ENCODE measurements at places on chromosomes 11 and 22. TPM values are rescaled to one million over a fixed set of nuclear protein-coding genes. Genes with fewer than 3 reads are reported as not detected.

Gene WT1
- polyA plus RNA-seq, result 1.6 TPM

Gene OR2D2
- polyA plus RNA-seq, result not detected

Gene NXPE4
- polyA plus RNA-seq, result not detected

Gene SLC25A45
- polyA plus RNA-seq, result 14.1 TPM

Gene GGTLC3
- not detected for polyA plus RNA-seq

Gene SLC22A25
- 0.06 TPM for polyA plus RNA-seq

Gene C1QTNF5
- 20.2 TPM for polyA plus RNA-seq

DNA sequence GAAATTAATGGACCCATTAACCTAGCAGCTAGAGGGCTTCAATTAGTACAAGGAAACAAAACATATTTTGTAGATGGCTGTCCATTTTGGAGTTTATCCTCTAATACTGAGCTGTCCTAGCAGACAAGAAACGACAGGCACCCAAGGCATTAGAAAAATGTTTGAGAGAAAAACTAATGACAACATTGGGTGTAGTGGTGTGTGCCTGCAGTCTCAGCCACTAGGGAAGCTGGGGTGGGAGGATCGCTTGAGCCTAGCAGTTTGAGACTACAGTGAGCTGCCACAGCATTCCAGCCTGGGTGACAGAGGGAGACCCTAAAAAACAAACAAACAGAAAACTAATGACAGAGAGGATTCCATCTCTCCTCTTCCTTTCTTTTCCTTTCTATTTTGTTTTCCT lies 1.5 kb downstream of the A4GALT start:
- peak overlapping the region; percentile 78 for H3K4me3 ChIP-seq
- peaks cover 53% of the 10 kb centered on the region for H3K27me3 ChIP-seq
- DNase-seq, result no peak
- no peaks in the 10 kb centered on the region for H3K36me3 ChIP-seq

DNA sequence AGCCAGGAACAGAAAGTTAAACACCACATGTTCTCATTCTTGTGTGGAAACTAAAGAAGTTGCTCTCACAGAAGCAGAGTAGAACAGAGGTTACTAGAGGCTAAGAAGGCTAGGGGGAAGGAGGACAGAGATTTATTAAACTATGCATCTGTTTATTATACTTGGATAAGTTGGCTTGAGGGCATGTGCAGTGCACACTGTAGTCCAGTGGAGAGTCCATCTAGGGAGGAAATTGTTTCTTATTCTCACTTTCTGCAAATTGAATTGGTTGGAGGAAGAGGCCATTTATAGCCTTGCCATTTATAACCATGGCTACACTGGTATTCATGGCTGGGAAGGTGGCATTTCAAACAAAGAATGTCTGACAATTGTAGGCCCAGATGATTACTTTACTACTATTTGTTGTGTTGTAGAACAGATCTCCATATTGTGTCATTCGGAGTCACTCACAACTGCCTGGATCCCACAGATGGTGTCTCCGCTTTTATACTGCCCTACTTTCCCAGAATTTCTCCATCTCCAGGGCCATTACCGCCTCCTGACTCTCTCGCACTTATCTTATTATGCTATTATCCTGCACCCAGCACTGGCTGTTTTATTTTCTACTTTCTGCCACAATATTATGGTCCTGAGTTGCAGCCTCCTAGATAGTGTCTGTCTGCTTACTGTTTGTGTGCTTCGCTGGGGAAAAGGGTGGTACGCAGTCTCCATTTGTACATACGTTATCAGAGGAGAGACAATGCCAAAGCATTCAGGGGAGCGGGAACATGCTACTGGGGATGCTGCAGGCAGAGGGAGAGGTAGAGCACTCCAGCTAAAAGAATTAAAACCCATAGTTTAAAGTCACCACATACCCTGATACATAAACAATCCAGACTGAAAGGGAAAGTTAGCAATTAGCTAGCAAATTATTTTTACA lies 169.3 kb upstream of the BLID start:
- no peak overlapping the region for H3K4me3 ChIP-seq
- peaks cover 11% of the 10 kb centered on the region for H3K27me3 ChIP-seq
- no peaks in the 10 kb centered on the region for H3K36me3 ChIP-seq
- H3K27ac ChIP-seq, result no peak overlapping the region
- no peaks in the 10 kb centered on the region for H3K4me1 ChIP-seq

GRCh38 chr22:26658161-26658560 lies 773 bp downstream of the MIAT start:
- H3K4me3 ChIP-seq, result peak overlapping the region; percentile 43
- H3K4me1 ChIP-seq, result peaks cover 41% of the 10 kb centered on the region
- H3K27me3 ChIP-seq, result peaks cover 10% of the 10 kb centered on the region

DNA sequence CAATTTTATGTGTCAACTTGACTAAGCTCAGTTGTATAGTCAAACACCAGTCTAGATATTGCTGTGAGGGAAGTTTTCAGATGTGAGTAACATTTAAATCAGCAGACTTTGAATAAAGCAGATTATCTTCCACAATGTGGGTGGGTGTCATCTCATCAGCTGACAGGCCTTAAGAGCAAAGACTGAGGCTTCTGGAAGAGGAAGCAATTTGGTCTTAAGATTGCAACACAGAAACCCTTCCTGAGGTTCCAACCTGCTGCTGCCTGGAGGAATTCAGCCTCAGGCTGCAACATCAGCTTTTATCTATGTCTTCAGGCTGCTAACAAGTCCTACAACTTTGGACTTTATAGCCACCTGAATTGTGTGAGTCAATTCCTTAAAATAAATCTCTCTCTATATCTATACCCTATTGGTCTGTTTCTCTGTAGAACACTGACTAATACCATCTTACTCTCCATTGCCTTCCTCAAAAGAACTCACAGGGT lies 277.2 kb upstream of the PLET1 start:
- H3K4me3 ChIP-seq, result no peak overlapping the region
- H3K27me3 ChIP-seq, result no peaks in the 10 kb centered on the region
- DNase-seq, result no peak
- H3K4me1 ChIP-seq, result no peaks in the 10 kb centered on the region

DNA sequence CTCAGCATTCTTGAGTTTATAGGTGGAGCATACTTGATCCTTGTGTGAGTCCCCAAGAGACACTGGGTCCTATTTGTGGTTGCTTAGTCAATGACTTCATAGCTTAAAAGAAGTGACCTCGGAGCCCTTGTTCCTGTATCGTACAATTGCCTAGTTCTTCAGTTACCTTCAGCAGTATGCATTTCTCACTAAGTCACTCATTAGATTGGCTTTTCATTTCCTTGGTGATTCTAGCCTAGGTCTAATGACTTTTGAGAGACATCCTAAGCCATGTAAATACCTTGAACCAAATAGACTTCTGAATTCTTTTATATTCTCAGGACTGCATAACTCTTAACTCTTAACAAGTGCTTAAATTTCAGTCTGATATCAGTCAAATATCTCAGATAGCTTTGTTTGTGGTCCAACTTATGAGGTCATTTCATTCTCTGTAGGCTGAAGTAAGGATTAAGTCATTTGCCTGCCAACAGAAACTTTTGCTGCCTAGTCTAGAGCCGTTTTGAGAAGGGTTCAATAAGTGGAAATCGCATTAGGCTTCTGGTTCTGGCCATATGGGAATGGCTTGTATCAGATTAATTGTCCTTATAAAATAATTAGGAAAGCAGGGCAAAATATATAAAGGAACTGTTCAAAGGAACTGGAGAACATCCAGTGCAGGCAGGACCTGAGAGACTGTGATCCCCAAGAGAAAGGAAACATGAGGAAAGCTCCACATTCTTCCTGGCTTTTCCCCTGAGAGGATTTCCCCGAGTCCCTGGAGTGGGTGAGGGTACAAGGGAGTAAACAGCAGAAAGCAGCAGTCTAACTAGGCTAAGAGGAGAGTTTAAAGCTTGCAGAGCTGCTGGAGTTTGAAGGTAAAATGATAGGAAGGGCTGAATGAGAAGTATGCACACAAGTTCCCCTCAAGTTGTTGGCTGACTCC lies 39.9 kb downstream of the TRAF6 start:
- H3K36me3 ChIP-seq, result peaks cover 22% of the 10 kb centered on the region
- no peak overlapping the region for H3K4me3 ChIP-seq
- no peaks in the 10 kb centered on the region for H3K4me1 ChIP-seq
- H3K27ac ChIP-seq, result no peak overlapping the region

GRCh38 chr11:68303083-68303482 lies 9.3 kb upstream of the LRP5 start:
- H3K4me3 ChIP-seq, result no peak overlapping the region
- H3K27ac ChIP-seq, result no peak overlapping the region
- H3K4me1 ChIP-seq, result peaks cover 6% of the 10 kb centered on the region
- no peaks in the 10 kb centered on the region for H3K27me3 ChIP-seq
- no peaks in the 10 kb centered on the region for H3K36me3 ChIP-seq

DNA sequence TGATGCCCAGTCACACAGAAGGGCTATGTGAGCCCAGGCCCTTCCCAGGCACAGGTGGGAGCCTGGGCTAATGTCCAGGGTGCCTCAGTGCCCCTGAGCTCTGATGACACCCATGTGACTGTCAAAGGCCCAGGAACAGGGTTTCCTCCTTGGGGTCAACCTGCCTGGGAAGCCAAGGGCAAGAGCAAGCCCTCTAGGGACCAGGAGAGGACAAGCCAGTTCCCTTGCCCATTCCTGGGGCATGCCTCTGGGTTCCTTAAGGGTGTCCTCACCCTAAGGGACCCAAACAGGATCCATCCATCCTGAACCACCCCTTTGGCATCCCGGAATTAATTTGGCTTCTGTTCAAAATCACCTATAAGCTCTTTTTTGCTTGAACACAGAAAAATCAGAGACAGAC lies 39.0 kb downstream of the PISD start:
- H3K27ac ChIP-seq, result no peak overlapping the region
- H3K36me3 ChIP-seq, result peaks cover 82% of the 10 kb centered on the region
- H3K4me3 ChIP-seq, result no peak overlapping the region
- DNase-seq, result no peak

DNA sequence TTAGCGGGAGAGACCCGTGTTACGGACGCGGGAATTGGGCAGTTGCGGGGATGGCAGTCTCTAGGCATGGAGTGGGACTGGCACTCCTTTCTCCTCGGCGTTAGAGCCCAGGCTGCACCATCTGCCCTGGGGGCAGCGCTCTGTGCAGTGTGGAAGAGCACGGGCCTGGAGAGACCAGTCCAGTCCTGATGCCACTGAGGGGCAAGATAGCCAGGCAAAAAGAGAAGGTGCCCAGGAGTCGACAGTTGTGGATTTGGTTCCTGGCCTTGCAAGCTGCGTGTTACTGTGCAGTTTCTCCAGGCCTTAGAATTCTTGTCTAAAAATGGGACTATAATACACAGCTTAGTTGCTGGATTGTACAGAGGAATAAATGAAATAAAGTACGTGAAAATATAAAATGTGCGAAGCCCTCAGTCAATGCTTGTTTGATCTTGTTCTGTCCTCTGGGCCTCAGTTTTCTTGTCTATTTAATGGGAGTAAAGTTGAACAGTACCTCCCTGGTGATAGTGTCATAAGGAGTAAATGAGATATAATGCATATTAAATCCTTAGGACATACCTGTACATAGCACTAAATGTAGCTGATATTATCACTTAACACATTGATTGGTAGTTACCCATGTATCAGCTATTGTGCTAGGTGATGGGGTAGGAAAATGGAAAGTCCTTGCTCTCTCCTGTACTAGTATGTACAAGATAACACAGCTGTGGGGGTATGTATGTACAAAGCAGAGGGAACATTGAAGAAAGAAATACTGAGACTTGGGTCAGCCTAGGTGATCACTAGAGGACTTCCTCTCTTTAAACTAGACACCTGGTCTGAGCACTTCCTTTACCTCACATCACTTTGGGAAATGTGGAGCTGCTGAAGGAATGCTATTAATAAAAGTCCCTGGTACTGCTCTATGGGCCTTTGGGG lies 1.2 kb downstream of the ATXN10 start:
- peaks cover 51% of the 10 kb centered on the region for H3K4me1 ChIP-seq
- H3K36me3 ChIP-seq, result no peaks in the 10 kb centered on the region
- H3K4me3 ChIP-seq, result peak overlapping the region; percentile 75
- peak overlapping the region; percentile 78 for H3K27ac ChIP-seq
- DNase-seq, result no peak
